ENCODE measurements at places on chromosomes 2 and 18. TPM values are rescaled to one million over a fixed set of nuclear protein-coding genes. Genes with fewer than 3 reads are reported as not detected.

CTAGE1 gene
- not detected for total RNA-seq

CYB5A gene
- total RNA-seq = 62.1 TPM

DNA sequence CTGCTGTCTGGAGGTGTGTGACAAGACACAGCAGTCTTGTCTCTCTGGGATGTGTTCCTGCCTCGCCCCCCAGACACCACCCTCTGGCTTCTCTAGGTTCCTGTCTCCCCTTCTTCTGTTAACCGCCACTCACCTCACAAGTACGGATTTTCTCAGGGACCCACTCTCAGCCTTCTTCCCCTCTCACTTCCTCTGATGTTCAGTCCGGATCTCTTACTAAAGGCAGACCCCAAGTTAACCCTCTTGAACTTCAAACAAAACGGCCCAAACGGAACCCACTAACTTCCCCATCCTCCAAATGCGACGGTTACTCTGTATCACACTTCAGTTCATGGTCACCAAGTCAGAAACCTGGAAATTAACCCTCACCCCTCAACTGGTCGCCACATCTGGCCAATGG lies 32.0 kb downstream of the B4GALT6 start:
- H3K27ac ChIP-seq = no peak overlapping the region
- no peaks in the 10 kb centered on the region for H3K4me1 ChIP-seq
- H3K27me3 ChIP-seq = no peaks in the 10 kb centered on the region
- no peak for DNase-seq

DES gene
- 15,862 TPM for total RNA-seq

Measured in heart right ventricle (tissue), 16 donors.